ENCODE measurements at places on chromosomes 3 and 15.

GRCh38 chr3:97896547-97896946 lies 74.7 kb downstream of the CRYBG3 start:
- peak; percentile 2 for DNase-seq

DNA sequence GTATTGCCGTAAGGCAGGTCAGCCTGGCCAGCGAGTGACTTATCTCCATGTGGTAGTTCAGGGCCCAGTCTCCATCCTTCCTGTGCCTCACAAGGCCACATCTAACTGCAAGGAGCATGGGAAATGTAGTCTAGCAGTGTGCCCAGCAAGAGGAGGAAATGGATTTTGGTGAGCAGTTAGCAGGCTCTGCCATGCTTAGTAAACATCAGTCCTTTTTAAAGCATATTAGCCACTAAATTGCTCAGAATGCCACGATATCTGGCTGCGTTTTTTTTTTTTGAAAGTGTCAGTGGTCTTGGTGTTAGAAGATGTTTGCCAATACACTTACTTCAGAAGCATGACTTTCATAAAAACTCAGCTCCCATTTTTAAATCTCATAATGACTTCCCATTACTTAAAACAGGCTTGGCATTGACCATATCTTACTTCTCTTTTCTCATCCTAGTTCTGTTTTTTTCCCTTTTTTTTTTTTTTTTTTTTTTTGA lies 470.2 kb upstream of the TPRG1 start:
- no peak for DNase-seq

DNA sequence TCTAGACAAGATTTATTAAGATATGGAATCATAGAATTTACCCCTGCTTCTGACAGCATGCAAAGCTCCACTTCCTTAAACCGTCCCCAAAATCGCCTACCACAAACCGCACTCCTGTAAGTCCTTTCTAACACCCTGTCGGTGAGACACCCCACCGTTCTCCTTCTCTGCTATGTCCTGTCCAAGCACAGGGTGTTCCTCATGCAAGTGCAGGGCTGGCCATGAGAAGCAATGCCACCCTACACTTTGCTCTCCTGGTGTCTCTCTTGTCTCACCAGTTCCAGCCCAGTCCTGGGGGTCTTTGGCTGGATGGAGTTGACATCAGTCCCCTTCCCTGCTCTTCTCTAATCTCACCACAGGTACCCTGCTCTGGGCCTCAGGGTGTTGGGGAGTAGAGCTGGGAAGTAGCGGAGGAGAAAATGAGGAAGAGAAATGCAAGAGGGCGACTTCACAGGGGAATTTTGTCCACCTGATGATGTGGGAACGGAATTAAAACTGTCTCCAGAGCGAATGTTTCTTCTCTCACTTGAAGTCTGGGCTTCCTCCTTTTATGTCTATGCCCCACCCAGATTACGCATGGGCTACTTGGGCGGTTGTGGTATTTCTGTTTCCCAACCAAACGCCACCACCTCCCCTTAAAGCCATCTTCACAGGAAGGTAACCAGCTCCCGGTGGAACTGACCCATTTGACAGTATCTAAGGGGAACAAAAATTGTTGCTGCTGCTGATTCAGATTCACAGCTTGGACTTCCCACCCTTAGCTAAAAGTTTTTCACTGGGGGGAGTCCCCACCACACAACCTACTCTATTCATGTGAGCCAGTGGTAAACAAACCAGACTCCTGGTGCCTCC lies 49.9 kb downstream of the CASR start:
- DNase-seq = no peak

GRCh38 chr3:195823280-195823679 lies 11.6 kb upstream of the MUC4 start:
- DNase-seq = no peak

GRCh38 chr3:177652556-177653291 lies 455.4 kb upstream of the TBL1XR1 start:
- no peak for DNase-seq

DNA sequence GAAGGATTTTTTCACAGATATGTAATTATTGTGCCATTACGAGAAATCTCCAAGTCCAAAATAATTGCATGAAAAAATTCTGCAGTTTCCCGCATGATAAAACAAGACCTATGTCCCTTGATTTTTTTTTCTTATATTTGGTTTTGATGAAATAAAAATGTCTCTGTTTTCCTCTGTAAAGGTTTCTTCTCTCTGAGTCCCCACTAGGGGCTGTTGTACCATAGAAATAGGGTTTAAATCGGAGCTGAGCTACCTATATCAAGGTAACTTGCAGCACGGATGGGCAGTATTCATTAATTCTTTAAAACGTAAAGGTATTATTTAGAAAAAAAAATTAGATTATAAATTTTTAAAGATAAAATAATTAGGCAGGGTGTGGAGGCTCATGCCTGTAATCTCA lies 66.6 kb upstream of the IGF1R start:
- no peak for DNase-seq

DNA sequence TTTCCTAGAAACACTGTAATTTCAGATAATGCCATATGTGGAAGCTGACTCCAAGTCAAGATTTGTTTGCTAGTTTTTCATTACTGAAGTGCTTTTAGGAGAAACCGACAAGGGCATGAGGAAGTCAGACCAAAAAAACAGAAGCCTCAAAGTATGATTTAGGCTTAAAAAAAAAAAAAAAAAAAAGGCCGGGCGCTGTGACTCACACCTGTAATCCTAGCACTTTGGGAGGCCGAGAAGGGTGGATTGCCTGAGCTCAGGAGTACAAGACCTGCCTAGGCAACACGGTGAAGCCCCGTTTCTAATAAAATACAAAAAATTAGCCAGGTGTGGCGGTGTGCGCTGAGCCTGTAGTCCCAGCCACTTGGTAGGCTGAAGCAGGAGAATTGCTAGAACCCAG lies 11.6 kb downstream of the RPL15 start:
- no peak for DNase-seq

GRCh38 chr3:100779480-100779879 lies 70.2 kb downstream of the TFG start:
- DNase-seq = peak; percentile 70

DNA sequence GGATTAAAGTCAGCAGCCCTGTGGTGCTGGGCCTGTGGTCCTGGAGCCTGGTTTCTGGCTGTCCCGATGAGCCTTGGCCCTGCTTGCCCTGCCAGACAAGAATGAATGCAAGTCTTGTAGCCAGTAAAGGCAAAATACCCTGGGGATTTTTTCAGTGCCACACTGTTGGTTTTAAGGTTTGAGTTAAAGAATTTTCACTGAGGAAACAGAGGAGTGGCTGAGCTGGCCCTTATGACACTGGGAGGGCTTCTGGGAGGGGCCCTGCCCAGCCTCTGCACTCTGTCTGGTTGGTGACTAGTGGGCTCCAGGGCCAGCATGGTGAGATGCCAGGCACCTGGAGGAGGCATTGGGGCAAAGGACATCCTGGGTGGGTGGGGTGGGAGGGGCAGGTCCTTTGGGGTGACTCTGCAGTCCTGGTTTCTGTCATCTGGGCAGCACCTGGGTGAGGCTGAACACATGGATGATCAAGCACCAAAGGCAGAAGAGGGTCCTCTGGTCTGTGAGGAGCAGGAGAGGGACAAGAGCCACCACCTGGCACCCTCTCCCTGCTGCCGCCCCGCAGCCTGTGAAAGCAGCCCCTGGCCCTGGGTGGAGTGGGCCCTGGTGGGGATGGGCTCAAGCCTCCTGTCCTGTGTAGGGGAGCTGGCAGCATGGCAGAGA lies 12.5 kb upstream of the PLA2G4E start:
- no peak for DNase-seq

GRCh38 chr3:16427103-16427965 lies 86.2 kb downstream of the RFTN1 start:
- DNase-seq = peak; percentile 84

GRCh38 chr15:65525622-65526021 lies 4.6 kb upstream of the HACD3 start:
- DNase-seq = peak; percentile 49

GRCh38 chr3:130702985-130703384 lies 43.6 kb downstream of the PIK3R4 start:
- DNase-seq = no peak

GRCh38 chr3:32843510-32844321 lies 25.9 kb downstream of the TRIM71 start:
- no peak for DNase-seq

GRCh38 chr3:197023241-197023997 lies 6.2 kb downstream of the MELTF start:
- no peak for DNase-seq

DNA sequence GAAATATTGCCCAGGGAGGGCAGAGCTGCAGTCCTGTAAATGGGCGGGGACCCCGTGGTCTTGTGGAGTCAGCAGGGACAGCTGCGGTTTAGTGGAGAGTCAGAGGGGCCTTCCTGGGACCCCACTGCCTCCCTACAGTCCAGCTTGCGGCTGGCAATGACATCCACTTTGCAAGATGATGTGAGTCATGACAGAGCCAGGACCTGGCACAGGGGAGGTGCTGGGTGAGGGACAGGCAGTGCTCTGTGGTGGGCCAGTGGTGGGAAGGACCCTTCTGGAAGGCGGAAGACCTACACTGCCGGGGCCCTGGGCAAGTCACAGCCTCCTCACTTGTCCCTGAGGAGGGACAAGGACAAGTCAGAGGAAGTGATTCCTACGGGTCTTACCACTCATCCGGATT lies 17.8 kb downstream of the APBA2 start:
- no peak for DNase-seq

DNA sequence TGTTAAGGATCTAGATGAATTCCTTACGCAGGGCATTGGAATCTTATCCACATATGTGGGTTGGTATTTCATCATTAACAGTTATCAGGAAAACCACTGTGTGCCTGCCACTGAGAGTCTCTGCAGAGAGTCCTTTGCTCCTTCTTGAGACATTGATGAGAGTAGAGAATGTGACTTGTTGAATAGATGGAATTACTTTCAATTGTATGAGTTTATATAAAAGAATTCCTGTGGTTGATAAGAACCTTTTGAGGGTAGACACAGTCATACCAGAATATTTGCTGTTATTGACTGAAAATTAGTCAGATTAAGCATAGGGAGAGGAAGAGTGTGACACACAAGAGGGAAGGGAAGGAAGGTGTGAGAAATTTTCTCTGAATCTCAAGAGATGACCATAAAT lies 30.8 kb downstream of the ARHGEF26 start:
- DNase-seq = peak; percentile 92

- DNase-seq = peak; percentile 63
Observed at GRCh38 chr15:74365598-74366445, 1.6 kb downstream of the CYP11A1 start.

GRCh38 chr15:66433726-66434125 lies 47.0 kb downstream of the MAP2K1 start:
- no peak for DNase-seq

DNA sequence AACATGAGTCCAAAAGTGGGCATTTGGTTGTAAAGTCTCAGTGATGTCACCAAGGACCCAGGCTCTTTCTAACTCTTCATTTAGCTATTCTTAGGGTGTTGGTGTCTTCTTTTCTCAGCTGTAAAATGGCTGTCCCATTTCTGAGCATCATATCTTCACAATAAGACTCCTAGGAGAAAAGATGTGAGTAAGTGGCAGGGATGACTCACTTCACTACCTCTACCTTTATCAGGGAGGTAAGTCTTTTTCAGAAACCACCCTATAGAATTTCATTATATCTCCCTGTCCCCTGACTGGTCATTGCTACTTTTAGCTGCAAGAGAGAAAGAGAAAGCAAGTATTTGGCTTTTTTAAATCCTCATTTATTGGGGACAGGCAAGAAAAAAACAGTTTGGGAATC lies 300.2 kb upstream of the RBMS3 start:
- no peak for DNase-seq

DNA sequence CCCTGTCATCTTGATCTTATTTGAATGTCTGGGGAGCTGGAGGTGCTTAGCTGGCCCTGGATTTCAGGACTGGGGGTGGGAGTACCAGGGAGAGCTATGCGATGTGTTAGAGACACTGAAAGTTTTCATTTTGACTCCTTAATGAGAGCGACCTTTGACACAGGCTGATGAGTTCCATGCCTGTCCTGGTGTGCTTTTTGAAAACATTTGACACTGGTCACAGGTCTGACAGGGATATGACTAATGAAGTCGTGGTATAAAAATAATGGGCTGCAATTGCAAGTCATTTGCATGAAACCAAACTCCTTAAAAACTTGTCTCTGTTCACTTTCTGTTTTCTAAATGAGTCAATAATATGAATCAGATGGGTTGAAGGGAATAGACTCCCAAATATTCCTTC lies 81.9 kb downstream of the MECOM start:
- peak; percentile 1 for DNase-seq

DNA sequence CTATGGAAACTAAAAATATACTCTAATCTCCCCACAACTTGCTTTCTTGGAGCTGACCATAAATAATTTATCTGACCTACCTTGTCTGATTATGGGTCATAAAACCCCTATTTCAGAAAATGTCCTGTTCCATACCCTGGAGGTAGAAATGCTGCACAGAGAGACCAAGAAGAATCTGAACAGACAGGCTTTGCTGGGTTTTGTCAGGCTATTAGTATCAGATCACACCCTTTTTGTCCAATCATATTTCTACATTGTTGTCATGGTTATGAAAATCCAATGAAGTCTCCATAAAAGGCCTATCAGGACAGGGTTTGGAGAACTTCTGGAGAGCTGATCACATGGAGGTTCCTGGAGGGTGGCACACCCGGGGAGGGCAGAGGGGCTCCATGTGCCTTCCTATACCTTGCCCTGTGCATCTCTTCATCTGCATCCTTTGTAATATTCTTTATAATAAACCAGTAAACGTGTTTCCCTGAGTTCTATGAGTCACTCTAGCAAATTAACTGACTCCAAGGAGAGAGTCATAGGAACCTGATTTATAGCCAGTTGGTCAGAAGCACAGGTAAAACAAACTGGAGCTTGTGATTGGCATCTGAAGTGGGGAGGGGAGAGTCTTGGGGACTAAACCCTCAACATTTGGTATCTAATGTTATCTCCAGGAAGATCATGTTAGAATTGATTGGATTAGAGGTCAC lies 58.1 kb downstream of the NGLY1 start:
- no peak for DNase-seq

- DNase-seq = peak; percentile 34
Observed at GRCh38 chr15:94135486-94136147, 95.7 kb upstream of the MCTP2 start.

- peak; percentile 89 for DNase-seq
Observed at GRCh38 chr15:90660195-90660998, 56.7 kb upstream of the BLM start.

DNA sequence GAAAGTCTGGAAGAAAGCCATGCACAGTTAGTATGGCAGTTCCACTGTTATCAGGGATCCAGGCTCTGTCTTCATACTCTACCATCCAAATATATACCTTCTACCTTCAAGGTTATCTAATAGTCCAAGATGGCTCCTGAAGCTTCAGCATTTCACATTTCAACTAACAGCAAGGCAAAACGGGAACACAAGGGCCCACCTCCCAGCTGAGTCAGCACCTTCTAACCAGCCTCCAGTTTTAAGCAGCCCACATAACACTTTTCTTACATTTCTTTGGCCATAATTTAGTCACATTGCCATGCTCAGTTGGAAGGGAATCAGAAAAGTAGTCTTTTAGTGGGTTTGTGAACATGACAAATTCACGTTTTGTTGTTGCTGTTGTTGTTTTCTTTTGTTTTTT lies 15.4 kb upstream of the MSL2 start:
- peak; percentile 6 for DNase-seq

- peak; percentile 76 for DNase-seq
Observed at GRCh38 chr3:146326875-146327543, 76.1 kb upstream of the PLSCR4 start.

Data from fibroblast of upper back skin (primary cell).